NT2/D1 (cell line): ENCODE measurements at places on chromosomes 7 and 10.

GRCh38 chr7:157004521-157005455 is 5.7 kb downstream of the MNX1 start:
- DNase-seq = no peak

- DNase-seq = no peak
Observed at GRCh38 chr10:69891057-69891617, 89.4 kb downstream of the COL13A1 start.

DNA sequence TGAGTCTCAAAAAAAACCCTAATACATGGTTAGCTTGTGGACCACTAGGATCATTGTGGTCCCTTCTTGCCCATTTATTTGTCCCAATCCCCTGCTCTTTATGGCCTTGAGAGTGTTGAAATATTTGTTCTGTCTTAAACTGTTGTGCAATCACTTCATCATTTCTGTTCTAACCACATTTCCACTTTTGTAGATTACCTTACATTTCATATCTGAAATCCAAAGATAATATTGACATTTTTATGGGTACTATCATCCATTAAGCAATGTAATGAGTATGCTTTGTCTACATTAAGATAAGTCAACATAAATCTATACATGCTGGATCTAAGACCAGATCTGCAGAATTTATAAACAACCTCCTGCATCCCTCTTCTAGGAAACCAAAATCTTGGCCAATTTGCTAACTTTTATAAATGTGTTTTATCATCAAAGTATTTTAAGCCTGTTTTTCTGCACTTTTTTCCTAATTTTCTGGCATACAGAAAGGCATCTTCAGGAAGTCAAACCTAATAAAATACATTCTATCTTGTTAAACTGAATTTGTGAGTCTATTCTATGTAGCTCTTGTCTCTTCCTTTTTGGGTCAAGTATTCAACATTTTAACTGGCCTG is 359.4 kb upstream of the CELF2 start:
- no peak for DNase-seq

DNA sequence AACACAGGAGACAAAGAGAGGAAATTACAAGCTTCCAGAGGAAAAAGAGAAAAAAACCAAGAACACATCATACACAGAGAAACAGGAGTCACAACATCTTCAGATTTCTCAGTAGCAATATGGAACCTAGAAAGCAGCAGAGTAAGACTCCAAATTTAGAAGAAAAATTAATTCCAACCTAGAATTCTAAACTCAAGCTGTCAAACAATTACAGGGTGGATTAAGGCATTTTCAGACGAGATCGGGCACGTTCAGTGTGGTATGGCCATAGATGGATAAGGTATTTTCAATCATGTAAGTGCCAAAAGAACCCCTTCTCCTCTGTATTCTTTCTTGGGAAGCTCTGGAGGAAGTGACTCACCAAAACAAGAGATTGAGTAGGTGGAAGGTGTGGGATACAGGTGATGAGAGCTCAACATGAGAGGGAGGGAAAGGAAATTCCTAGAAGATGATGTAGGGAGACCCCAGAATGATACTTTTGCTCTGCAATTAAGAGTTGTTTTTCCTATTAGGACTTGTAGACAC is 51.6 kb downstream of the FAM204A start:
- no peak for DNase-seq

- no peak for DNase-seq
Observed at GRCh38 chr7:96770758-96771157, 61.1 kb upstream of the SEM1 start.

GRCh38 chr7:101517304-101517703 is 111.8 kb downstream of the MYL10 start:
- DNase-seq = no peak

- peak; percentile 47 for DNase-seq
Observed at GRCh38 chr7:20307901-20308300, 22.8 kb upstream of the ITGB8 start.

GRCh38 chr7:92766461-92767003 is 69.8 kb downstream of the CDK6 start:
- no peak for DNase-seq

- DNase-seq = no peak
Observed at GRCh38 chr10:23474626-23475025, 35.8 kb downstream of the OTUD1 start.

- no peak for DNase-seq
Observed at GRCh38 chr7:21086688-21087087, 300.0 kb upstream of the SP8 start.

- DNase-seq = no peak
Observed at GRCh38 chr7:17863095-17863808, 77.0 kb downstream of the SNX13 start.

- no peak for DNase-seq
Observed at GRCh38 chr10:32964270-32964669, 6.2 kb upstream of the ITGB1 start.

DNA sequence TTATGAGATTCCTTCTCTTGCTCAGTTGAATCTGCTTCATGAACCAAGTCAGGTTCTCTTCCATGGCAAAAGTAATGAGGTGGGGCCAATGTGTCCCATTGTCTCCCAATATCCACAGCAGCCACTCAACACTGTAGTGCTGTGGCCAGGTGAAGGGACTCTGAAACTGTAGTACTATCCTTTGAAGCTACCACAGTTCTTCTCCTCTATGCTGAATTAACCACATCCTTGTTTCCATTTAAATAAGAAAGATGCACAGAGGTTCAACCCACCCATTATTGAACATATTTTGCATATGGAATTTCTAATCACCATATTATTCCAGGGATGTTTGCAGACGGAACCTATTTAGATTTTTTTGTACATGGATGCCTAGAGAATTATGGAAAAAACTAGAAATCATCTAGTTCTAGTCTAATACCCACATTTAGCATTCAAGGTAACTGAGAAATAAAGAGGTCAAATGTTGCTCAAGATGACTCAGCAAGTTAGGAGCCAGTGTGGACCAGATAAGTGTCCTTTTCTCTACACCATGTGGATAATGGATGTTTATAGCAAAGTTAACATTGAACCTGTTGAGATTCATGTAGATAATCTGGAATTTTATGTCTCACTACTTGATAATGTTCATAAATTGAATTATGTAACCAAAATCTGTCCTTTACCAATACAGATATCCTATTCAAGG is 64.5 kb downstream of the LRRTM3 start:
- DNase-seq = no peak

GRCh38 chr7:652881-653280 is 73.6 kb upstream of the DNAAF5 start:
- DNase-seq = no peak

- peak; percentile 33 for DNase-seq
Observed at GRCh38 chr10:22988581-22989360, 60.9 kb downstream of the ARMC3 start.

DNA sequence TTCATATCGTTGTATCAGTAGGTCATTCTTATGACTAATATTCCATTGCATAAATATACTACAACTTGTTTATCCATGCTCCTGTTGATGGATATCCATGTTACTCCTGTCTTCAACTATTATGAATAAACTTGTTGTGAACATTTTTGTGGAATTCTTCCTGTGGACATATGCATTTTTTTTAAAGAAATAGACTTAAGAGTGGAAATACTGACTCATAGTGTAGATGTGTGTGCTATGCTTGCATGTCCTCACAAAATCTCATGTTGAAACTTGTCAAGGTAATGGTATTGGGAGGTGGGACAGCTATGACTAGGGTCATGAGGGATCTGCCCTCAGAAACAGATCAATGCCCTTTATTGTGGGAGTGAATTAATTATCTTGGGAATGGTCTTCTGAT is 240.5 kb upstream of the PRSS58 start:
- DNase-seq = no peak

- DNase-seq = no peak
Observed at GRCh38 chr7:36440880-36441279, 51.2 kb downstream of the ANLN start.

DNA sequence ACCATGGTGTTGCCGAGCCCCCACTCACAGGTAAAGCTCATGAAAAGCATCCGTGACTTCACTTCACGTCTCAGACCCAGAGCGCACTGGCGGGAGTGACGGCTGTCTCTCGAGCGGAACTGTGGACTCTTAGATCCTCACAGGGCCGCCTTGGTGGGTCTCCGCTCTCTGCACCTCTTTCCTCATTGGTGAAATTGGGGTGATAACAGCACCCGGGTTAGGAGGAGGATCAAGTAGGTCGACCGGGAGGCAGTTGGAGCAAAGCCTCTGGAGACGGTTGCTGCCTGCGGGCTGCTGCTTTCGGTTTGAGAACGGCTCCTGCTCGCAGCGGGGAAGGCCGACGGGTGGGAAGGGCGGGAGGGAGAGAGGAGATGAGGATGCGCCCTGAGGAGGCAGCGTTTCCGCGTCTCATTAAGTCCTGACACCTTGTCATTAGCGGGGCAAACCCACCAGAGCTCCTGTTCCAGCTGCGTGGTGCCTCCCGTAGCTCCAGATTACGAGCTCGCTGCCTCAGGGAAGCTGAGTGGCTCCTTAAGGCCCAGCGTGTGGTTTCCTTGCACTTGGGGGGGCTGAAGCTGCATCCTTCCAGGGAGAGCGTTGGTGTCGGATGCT is 51.9 kb upstream of the CFAP46 start:
- no peak for DNase-seq

DNA sequence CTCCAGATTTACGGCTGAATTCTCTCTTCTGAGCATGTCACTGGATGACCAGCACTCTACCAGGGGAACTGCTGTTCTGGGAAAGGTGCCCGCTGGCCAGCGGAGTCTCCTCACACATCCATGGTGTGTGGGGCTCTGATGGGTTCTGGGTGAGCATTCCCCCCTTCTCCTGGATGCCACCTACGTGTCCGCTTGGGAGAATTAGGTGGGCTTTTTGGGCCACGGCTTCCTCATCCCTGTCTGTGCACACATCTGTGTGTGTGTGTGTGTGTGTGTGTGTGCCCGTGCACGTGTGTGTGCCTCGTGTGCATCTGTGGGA is 163.0 kb downstream of the DNAJB6 start:
- no peak for DNase-seq

- no peak for DNase-seq
Observed at GRCh38 chr10:89171263-89171872, 35.7 kb downstream of the CH25H start.

- no peak for DNase-seq
Observed at GRCh38 chr10:1412531-1413189, 324.7 kb downstream of the ADARB2 start.

- DNase-seq = no peak
Observed at GRCh38 chr7:85162721-85163120, 24.1 kb downstream of the SEMA3D start.
